ENCODE measurements at places on chromosomes 6 and 20.

DNA sequence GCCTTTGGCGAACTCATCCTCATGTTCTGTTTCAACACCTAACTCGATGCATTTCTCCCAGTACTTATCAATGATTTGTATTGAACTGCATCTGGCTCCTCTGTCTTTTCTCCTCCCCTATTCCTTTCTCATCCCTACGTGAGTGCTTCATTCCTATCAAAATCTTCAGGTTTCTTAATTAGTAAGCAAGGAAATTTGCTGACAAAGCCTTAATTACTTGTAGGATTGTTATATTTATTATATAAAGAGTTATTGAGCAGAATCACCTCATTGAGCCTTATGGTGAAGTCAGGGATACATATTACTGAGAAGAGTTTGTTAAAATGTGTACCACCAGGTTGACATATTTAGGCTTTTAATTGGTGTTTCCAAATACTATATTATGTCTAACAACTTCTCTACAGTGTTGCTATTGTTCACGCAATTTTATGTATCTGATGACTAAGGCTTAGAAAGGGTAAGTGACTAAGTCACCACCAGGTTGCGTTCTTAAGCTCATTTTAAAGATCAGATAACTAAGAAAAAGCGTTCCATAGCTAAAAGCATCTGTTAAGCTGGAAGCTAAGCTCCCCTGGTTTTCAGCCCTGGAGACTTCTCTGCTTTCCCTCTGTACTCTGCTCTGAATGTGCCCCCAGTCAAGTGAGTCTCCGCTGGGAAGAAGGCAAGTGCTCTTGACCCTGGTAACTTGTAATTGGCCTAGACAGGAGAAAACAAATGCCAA lies 18.9 kb downstream of the SCGN start:
- no peak for DNase-seq

GRCh38 chr20:17504066-17504897 lies 26.9 kb downstream of the BFSP1 start:
- DNase-seq, result no peak

- DNase-seq, result no peak
These were observed 12.2 kb upstream of the TAF8 start for GRCh38 chr6:42038163-42038562.

GRCh38 chr6:9365378-9365777 lies 930.0 kb upstream of the SLC35B3 start:
- no peak for DNase-seq

DNA sequence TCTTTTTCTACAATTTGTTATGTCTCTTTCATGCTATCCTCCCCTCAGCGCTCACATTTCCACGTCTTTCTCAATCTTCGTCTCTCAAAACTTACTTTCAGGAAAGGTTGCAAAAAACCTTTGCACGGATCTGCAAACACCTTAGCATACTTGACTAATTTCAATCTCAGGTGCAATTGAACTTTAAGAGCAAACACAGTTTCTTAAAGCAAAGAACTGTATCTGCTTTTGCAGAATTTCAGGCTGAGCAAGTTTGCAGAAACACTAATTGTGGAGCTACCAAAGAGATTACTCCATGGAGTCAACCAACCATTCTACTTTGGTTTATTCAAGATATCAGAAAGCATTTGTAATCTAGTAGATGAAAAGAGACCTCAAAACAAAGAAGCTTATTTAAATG lies 668.2 kb upstream of the MARCKS start:
- DNase-seq, result no peak

DNA sequence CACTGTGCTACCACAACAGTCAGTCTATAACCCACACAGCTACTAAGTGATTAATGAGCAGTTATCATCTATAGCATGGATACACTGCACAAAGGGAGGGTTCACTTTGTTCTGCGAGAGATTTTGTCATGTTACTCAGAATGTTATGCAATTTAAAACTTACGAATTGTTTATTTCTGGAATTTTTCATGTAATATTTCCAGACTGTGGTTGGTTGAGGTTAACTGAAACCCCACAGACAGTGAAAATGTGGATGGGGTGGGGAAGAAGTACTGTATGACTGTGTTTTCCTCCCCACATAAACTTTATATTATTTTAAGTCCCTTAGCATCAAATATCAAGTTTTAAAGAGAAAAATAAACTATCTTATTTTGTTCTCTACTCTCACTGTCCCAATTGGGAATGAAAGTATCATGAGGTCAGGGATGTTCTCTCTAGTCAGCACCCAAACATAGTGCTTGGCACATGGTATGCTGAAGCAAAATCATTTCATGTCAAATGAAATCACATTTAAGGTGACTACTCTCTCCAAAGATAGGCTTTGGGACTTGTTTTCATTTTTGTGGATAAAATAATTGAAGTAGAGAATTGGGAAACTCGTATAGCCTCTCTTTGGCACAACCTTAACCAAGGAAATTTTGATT lies 25.4 kb downstream of the DOP1A start:
- no peak for DNase-seq

- DNase-seq, result no peak
These were observed 34.4 kb upstream of the MRPS10 start for GRCh38 chr6:42251911-42252637.

DNA sequence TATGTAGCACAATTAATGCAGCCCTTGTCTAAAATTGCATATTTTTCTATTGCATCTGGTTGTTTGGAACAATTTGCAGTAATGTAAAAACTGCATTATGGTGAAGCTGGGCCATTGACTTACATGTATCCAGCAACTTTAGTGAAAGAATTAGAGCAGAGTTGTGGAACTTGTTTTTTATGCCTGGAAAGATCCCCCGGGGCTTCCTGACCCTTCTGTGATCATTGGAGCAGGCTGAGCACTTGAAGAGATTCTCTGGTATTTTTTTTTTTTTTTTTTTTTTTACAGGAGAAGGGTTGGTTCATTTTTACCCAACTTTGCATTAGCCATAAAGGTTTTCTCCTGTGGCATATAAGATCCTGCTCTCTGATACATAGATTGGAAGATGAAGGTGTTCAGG lies 45.0 kb downstream of the LIN28B start:
- no peak for DNase-seq

DNA sequence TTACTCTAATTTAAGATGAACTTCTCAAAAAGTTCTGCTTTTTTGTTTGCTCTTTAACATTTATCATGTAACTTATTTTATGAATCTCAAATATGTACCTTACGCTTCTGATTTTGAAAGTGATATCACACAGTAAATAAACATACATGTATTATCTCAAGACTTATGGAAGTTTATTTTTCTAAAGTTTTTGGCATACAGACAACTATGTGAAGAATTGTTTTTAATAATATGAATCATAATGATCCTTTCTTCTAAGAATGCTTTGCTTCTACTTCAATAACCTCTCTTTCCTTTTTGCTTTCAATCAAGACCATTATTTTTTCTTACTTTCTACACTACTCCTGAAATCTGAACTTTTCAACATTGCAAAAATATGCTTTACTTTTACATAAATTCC lies 816.4 kb downstream of the EYS start:
- no peak for DNase-seq

DNA sequence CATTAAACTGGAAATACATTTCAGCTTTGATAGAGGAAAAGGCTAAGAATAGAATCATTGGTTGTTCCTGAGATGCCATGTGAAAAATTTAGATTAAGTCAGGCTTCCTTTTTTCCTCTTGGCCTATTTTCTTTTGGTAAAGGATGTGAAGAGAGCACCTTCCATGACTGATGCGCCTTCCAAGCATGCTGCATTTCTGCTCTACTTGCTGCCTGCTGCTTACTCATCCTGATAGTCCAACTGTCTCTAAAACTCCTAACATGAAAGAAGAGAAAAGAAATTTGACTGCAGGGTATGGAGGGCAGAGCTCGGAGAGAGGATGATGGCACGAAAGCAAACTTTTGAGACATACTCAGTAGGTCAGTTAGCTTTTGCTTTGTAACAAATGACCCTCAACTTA lies 28.8 kb downstream of the SNAP25 start:
- no peak for DNase-seq

- DNase-seq, result no peak
These were observed 127.4 kb upstream of the HCRTR2 start for GRCh38 chr6:55046869-55047422.

GRCh38 chr6:32224696-32225095 lies 829 bp upstream of the NOTCH4 start:
- no peak for DNase-seq

GRCh38 chr6:4797587-4797986 lies 21.4 kb downstream of the CDYL start:
- DNase-seq, result no peak

DNA sequence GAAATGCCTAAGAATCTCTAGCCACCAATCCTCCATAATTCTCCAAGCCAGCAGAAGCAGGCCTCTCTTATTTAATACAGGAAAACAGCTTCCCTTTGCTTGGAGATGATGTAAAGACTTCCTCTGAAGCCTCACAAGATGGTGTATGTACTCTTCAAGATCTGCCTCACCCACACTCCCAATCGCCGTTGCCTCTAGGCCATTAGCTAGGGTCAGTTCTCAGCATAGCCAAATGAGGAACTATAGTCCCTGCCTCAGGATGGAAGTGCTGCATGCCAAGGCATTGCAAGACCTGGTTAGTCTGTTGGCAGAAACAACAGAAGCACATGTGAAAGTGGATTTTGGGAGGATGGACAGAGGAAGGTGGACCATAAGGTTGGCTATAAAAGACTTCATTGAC lies 139.1 kb downstream of the SCML4 start:
- DNase-seq, result no peak

DNA sequence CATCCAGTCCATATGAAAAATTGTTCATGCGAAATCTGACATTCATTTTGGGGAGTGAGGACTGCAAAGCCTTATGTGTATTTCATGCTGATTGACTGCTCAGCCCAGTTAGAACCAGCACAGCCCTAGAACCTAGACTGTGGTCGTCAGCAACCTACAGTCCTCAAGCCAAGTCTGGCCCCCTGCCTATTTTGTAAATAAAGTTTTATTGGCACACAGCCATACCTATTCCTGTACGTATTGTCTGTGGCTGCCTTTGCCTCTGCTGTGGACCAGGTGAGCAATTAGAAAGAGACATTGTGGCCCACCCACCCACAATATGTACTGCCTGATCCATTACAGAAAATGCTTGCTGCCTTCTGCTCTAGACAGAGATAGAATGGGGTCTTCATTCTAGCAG lies 391.0 kb downstream of the TAF4 start:
- DNase-seq, result no peak

DNA sequence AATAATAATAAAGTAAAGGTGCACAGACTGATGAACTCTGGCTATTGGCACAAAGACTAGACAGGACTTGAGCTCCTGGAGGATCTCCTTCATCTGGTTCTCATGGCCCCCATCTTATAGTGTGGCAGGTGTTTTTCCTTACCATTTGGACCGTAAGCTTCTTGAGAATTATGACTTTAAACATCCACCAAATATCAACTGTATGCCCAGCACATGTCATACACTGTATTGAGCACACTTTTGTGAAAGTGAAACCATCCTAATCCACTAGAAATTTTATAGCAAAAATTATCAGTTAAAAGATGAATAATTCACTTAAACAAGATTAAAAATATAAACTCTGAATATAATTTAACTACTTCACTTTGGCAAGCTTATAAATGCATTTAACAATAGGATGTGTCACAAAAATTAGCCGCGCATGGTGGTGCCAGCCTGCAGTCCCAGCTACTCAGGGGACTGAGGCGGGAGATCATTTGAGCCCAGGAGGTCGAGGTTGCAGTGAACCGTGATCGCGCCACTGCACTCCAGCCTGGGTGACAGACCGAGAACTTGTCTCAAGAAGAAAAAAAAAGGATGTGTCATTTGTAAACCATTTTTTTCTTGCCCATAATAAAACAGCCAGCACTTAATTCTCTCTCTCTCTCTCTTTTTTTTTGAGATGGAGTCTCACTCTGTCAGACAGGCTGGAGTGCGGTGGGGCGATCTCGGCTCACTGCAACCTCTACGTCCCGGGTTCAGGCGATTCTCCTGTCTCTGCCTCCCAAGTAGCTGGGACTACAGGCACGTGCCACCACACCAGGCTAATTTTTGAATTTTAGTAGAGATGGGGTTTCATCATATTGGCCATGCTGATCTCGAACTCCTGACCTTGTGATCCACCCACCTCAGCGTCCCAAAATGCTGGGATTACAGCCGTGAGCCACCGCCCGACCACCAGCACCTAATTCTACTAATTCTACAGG lies 9.1 kb downstream of the HIVEP2 start:
- no peak for DNase-seq

GRCh38 chr20:24309596-24309995 lies 159.8 kb upstream of the SYNDIG1 start:
- DNase-seq, result no peak

DNA sequence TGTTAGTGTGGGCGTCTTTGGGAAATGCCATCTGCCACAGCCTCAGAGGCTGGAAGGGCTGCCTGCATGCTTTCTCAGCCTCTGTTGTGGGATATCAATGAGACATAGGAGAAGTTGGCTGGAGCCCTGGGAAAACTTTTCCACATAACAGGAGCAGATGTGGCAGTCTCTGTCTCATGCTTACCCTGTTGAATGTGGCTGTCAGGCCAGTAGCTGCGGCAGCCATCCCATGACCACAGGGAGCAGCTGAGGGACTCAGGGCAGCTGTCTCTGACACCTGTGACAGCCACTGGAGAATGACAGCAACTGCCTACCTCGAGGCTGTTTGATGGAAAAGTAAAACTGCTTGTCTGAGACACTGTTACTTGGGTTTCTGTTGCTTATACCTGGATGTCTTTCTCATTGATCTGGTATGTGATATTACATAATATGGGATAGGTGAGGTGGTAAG lies 64.4 kb downstream of the TULP4 start:
- DNase-seq, result no peak

DNA sequence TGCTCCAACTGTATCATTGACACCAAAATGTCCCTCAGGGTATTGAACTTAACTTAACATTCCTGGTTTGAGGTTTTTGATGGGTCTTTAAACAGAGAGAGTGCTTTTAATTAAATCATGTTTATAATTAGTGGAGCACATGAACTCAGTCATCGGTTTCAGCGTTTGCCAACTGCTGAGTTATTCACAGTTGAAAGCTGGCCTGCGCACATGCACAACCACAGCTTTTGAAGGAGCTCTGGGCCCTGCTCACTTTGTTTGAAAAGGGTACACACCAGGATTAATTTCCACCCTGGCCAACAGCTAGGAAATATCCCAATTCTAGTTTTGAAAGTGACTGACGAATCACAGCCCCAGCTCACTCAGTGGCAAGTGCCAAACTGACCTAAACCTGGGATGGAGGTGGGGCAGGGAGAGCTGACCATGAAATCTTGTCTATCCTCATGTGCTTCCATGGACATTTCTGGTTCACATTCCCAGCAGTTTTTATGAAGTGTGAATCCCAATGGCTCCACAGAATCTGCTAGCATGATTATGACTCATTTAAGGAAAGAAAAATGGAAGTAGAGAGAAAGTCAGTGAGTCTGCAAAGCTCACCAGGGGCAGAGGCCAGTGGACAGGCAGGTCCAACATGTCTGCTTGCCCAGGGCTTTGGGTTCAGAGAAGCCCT lies 247.8 kb downstream of the FNDC1 start:
- DNase-seq, result no peak

DNA sequence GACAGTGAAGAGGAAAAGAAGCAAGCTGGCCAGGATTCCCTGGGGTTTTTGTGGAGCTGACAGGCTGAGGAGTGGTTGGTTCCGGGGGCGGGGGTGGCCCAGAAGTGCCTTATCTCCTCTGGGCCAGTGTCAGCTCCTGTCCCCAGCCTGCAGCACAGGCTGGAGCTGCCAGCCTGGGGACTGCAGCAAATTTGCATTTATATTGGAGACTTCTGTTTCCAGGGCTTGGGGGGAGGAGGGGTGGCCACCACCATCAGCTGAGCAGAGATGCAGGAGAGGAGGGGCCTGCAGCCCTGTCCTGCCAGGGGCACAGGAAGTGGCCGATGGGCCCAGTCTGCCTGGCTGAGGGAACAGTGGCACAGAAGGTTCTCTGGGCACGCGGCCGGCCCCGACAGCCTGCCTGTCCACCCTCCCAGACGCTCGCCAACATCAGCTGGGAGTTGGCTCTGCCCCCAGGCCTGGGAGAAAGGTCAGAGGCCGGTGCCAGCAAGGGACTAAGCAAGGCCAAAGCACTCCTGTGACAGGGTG lies 24.3 kb upstream of the SCRT2 start:
- DNase-seq, result no peak
